ENCODE measurements at places on chromosomes 3 and 15.

- no peak for DNase-seq
Observed at GRCh38 chr15:42344763-42345162, 14.5 kb upstream of the CAPN3 start.

DNA sequence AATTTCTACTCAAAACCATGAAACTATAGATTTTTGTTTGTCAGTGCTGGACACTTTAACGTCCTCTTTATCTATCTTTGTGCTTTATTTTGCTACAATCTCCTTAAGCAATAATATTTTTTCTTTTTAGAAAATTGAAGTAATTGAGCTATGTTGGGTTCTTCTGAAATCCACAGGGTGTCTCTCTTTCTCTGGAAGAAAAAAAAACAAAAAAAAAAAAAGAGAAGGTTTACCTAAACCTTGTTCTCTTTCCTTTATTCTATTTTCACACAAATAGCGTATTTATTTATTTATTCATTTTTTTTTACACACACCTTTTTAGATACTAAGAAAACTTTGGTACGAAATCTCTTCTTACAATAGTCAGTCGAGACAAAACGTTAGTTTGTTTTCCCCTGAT lies 601.0 kb downstream of the EDEM1 start:
- DNase-seq: no peak

GRCh38 chr3:96814651-96815567 lies 515 bp downstream of the EPHA6 start:
- DNase-seq: no peak

DNA sequence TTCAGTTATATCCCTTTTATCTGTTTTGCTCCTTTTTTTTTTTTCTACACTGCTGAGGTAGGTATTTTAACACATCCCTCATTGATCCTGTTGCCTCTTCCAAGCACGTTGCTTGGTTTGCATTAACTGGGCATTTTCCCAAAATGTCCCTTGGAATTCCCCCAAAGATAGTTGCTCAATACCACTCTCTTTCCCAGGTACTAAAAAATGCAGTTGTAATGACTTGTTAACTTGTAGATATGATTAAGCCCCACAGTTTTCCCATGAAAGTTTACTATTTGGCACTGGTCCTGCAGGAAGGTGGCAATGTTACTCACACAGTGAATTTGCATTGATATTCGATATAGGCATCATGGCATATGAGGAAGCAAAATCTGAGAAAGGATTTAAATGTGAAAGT lies 67.1 kb downstream of the GRM7 start:
- DNase-seq: no peak

DNA sequence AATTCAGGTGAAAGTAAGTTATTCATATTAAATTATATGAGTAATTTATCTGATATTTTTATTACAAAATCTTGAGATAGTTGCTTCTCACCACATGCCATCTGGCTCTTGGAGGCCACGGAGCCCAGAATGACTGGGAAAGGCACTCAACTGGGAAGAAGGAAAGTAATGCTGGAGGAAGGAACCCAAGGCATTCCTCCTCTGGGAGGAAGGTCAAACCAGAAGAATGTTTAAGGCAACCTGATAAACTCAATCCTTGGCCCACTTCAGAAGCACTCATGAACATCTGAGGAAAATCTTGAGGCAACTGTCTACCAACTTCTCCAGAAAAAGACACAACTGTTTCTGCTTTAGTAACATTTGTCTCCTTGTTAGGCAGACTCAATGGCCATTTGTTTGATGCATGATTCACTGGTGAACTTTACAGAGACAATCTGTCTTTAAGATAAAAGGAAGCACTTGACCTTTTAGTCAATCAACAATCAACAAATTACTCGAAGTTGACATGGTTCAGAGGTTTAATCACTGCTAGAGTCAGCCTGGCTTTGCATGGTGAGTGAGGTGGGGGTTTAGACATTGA lies 261.4 kb upstream of the MME start:
- no peak for DNase-seq

GRCh38 chr3:17300441-17300840 lies 415.7 kb downstream of the PLCL2 start:
- no peak for DNase-seq
